ENCODE measurements at places on chromosomes 6 and 20.

GRCh38 chr20:35115606-35116005, 23.0 kb upstream of the TRPC4AP start:
- DNase-seq = no peak

DNA sequence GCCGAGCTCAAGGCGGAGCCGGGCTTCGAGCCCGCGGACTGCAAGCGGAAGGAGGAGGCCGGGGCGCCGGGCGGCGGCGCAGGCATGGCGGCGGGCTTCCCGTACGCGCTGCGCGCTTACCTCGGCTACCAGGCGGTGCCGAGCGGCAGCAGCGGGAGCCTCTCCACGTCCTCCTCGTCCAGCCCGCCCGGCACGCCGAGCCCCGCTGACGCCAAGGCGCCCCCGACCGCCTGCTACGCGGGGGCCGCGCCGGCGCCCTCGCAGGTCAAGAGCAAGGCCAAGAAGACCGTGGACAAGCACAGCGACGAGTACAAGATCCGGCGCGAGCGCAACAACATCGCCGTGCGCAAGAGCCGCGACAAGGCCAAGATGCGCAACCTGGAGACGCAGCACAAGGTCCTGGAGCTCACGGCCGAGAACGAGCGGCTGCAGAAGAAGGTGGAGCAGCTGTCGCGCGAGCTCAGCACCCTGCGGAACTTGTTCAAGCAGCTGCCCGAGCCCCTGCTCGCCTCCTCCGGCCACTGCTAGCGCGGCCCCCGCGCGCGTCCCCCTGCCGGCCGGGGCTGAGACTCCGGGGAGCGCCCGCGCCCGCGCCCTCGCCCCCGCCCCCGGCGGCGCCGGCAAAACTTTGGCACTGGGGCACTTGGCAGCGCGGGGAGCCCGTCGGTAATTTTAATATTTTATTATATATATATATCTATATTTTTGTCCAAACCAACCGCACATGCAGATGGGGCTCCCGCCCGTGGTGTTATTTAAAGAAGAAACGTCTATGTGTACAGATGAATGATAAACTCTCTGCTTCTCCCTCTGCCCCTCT, 1.1 kb downstream of the CEBPB start:
- no peak for DNase-seq

- DNase-seq = no peak
Observed at GRCh38 chr20:45917790-45918141, 5.8 kb upstream of the PLTP start.

GRCh38 chr6:109164331-109164730, 69.0 kb downstream of the CEP57L1 start:
- no peak for DNase-seq

DNA sequence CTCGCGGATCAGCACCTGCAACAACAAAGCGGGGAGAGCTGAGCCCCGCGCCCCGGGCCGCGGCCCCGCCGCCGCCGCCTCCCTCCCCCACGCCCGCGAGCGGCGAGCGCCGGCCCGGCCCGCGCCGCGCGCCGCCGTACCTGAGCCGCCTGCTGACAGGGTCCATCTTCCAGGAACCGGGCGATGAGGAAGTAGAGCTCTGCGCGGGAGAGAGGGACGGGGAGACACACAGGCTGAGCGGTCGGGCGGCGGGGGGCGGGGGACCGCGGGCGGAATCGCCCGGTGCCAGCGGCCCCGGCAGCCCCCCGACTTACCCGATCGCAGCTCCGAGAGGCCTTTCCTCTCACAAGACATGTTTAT, 359 bp downstream of the PHIP start:
- DNase-seq = no peak

GRCh38 chr20:59153355-59153681, 10.3 kb upstream of the ZNF831 start:
- DNase-seq = no peak
